ENCODE measurements at places on chromosomes 11 and 22.

- no peak for DNase-seq
Measured at GRCh38 chr11:120205596-120206161, 5.2 kb upstream of the OAF start.

- no peak for DNase-seq
Measured at GRCh38 chr11:108912581-108912980, 247.7 kb downstream of the DDX10 start.

DNA sequence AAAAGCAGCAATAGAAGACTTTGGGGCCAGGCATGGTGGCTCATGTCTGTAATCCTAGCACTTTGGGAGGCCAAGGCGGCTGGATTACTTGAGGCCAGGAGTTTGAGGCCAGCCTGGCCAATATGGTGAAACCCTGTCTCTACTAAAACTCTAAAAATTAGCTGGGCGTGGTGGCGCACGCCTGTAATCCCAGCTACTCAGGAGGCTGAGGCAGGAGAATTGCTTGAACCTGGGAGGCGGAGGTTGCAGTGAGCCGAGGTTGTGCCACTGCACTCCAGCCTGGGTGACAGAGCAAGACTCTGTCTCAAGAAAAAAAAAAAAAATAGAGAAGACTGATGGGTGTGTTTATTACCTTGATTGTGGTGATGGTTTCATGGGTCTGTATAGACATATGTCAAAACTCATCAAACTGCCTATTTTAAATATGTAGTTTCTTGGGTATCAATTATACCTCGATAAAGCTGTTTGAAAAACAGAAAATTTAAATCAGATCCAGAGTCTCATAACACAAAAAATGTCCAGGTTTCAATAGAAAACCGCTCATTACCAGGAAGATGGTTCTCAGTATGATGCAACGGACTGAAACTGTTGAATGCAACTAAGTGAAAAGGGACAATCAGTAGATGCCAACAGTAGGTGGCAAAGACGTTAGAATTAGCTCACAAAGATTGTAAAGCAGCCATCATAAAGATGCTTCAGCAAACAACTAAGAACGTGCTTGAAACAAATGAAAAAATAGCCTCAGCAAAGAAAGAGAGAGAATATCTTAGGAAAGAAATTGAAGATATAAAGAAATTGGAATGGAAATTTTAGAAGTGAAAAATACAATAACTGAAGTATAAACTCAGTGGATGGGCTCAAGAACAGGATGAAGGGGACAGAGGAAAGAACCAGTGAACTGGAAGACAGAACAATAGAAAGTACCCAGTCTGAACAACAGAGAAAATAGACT is 33.1 kb upstream of the SEPTIN5 start:
- DNase-seq: no peak

- DNase-seq: no peak
Measured at GRCh38 chr11:83057721-83058120, 14.0 kb downstream of the RAB30 start.

DNA sequence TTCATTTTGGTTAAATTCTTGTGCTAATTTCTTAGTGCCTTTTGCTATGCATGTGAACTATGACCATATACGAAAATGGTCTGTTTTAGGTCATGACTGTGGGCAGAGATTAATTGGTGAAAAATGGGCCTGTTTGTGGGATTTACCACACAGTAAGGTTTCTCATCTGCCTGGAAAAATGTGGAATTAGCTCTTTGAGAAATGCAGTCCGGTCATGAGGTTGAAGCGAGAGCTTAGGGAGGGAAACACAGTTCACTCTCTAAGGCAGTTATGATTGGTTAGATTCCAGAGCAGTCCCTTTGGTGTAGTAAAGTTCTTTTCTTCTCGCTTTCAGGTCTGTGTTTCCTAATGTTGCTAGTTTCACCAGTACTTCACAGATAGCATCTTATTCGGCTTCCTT is 1.2 kb upstream of the PDE3B start:
- no peak for DNase-seq

DNA sequence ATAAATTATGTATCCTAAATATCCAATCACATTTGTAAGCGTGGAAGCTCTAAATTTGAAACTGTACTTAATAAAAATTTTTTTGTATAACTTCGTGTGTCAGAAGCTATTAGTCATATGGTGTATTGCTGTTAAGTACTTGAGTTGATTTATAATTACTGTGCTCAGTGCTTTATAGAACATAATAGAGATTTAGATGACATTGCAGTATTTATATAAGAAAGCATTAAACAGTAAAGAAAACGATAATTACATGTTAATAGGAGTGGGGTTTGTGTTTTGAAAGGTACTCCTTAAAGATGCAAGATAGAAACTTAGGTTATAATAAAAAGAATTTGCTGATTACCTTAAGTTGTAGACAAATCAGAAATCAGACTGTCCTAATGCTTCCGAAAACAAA is 5.9 kb upstream of the TCP11L1 start:
- DNase-seq: no peak

DNA sequence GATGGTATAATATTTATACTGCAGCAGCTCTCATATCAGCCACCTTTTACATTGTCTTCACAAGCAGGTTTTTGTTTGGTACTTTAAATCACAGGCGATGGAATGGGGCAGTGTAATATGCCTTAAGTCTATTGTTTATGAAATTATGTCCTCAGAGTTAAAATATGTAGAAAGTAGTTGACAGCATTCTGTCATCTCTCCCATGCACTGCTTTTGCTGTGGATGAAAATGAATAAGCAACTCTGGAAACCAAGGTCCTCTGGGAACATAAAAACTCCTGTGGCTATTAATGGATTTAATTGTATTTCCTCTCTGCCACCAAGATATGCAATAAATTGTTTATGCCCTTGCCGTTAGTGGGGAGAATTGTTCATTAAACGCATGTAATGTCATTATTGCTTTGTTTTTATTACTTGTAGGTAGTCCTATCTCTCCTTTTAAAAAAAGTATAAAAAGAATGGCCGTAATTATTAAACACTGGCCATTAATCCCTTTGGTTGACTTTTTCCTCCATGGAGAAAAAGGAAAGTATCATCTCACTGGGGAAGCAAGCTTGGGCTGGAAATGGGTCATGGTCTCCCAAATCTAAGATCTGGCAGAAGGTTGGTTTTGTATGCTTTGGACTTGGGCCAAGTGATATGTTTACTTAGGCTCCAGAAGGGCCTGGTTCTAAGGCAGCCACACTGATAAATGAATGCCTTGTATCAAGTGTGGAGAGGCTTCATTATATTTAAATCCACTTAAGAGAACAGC is 13.1 kb downstream of the PACS1 start:
- DNase-seq: peak; percentile 88

GRCh38 chr11:44285756-44286155 is 24.2 kb downstream of the ALX4 start:
- DNase-seq: no peak

DNA sequence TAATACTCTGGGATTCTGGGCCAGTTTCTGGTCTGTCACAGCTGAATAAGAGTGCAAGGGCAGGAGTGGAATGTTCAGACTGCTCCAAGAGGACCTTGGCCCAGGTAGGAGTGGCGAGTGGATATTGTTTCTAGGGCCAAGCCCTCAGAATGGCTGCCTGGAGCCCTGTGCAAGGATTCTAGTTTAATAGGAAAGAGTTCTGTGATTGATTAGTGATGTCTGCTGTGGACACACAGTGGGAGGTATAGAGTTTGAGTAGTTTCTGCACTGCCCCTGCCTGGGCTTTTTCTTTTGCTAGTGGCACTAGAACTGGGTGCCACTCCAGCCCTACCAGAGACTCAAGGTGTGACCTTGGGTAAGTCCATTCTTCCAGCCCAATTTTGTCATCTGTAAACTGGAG is 9.7 kb upstream of the MPPED1 start:
- DNase-seq: no peak

DNA sequence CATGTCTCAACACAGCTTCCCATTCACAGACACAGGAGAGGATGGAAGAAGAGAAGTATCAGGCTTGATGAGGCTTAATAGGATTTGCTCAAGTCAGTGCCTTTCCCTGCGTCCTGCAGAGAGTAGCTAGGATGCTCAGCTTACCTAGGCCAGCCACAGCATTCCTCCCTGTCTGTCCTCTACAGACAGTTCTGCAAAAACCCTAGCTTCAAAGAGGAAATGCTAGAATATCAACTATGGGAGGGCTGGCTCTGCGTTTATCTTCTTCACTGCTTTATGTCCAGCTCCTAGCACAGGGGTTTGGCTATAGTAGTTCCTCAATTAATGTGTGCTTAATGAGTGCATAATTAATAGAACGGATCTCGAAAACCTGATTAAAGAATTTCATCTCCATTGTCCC is 16.4 kb downstream of the KCNJ5 start:
- no peak for DNase-seq

- peak; percentile 90 for DNase-seq
Measured at GRCh38 chr11:111796696-111797095, 30.5 kb upstream of the PPP2R1B start.

- no peak for DNase-seq
Measured at GRCh38 chr11:117843666-117844484, 19.3 kb upstream of the FXYD2 start.

DNA sequence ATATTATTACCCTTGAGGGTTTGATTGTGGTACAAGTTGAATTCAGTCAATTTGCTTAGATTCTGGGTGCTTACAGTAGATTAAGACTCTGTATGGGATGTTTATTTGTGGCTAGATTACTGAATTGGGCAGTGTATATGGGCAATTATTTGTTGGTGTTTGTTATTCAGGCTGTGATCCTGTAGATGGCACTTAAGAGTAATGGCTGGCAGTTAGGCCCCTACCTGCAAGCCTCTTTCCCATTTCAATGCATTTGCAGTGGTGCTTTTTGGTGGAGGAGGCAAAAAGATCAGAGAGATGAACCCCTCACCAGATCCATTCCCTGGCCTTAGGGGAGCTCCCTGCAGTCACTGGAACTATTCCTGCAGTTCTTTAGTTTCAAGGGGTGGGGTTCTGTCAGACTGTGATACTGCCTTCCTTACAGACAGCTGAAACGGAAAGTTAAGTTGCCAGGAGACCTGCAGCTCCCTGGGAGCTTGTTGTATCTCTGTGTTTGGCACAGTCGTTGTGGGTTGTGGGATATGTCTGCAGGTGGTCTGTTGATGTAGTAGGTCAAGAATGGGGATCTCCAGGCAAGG is 199.5 kb downstream of the AASDHPPT start:
- no peak for DNase-seq

DNA sequence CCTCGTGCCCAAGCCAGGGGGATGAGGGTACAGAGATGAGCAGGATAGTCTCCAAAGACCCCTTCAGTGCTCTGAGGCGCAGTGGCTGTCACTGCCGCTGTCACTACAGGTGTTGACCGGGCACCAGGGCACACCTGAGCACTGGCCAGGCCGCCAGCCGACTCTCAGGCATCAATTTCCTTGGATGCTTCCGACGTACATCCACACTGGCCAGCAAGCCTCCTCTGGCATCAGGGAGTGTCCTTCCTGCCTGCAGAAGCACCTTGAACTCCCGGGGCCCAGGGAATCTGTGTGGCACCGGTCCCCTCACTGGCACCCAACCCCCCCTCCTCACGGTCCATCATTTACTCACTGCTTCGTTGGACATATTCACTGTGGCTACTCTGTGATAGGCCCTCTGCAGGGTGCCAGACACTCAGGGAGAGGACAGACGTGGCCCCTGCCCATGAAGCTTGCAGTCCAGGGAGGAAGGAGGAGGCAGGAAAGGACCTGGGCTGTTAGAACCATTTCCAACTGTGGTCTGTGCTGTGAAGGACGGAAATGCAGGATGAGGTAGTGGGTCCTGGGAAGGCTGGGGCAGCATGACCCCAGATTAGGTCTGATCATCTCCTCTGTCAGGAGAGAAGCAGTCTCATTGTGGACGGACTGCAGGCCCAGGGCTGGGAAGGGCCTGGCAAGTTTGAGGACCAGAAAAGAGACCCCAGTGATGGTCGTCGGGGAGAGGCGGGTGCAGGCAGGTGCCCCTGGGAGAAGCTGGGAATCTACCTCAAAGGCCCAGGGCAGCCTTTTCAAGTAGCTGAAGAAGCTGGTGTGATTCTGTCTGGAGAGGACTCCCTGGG is 46.3 kb upstream of the ANO1 start:
- no peak for DNase-seq

GRCh38 chr11:10622957-10623791 is 54.7 kb upstream of the LYVE1 start:
- no peak for DNase-seq

- DNase-seq: no peak
Measured at GRCh38 chr11:66979336-66979980, 4.4 kb downstream of the C11orf86 start.

All from DMS79 (cell line).